ENCODE measurements at places on chromosomes 3 and 15.

DNA sequence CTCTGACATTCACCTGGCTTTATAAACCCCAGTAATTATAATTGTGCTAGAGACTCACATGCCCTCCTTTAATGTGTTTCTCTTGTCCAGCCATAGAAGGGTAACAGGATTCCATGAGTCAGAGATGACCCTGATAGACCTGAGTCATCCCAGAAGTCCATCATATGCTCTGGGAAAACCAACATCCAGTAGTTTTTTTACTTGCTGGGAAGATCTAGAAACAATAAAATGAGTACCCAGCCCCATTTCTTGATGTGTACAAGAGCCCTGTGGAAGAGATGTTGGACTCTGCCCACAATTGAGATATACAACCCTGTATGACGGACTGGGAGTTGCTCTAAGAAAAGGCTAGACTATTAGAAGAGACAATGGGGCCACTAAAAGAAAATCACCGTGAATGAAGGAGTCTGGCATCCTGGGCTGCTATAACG lies 22.4 kb upstream of the THUMPD3 start:
- DNase-seq: no peak

- peak; percentile 15 for DNase-seq
Measured at GRCh38 chr3:5428607-5429516, 241.4 kb downstream of the EDEM1 start.

DNA sequence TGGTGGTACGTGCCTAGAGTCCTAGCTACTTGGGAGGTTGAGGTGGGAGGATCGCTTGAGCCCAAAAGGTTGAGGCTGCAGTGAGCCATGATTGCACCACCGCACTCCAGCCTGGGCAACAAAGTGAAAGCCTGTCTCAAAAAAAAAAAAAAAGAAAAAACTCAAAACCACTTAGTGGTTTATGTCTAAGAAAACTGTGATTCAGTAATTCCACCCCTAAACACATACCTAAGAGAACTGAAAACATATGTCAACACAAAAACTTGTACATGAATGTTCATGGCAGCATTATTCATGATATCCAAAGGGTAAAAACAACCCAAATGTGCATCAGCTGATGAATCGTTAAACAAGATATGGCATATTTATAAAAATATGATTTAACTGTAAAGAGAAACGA lies 14.3 kb downstream of the SPG21 start:
- DNase-seq: no peak

- DNase-seq: no peak
Measured at GRCh38 chr3:152638707-152639450, 196.1 kb upstream of the P2RY1 start.

DNA sequence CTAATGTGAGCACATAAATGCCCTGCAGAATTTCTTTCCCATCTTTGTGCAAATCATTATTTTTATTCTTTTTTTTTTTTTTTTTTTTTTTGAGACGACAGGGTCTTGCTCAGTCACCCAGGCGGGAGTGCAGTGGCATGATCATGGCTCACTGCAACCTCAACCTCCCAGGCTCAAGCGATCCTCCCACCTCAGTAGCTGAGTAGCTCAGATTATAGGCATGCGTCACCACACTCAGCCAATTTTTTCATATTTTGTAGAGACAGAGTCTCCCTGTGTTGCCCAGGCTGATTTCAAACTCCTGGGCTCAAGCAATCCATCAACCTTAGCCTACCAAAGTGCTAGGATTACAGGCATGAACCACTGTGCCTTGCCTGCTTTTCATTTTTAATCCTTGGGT lies 22.9 kb downstream of the DAG1 start:
- no peak for DNase-seq

- no peak for DNase-seq
Measured at GRCh38 chr15:71411538-71412482, 296.5 kb downstream of the THSD4 start.

- no peak for DNase-seq
Measured at GRCh38 chr3:187208159-187208558, 10.9 kb downstream of the RTP1 start.

- DNase-seq: no peak
Measured at GRCh38 chr15:101570241-101570640, 80.7 kb upstream of the PCSK6 start.

GRCh38 chr3:4756855-4757574 lies 222.2 kb upstream of the BHLHE40 start:
- no peak for DNase-seq

DNA sequence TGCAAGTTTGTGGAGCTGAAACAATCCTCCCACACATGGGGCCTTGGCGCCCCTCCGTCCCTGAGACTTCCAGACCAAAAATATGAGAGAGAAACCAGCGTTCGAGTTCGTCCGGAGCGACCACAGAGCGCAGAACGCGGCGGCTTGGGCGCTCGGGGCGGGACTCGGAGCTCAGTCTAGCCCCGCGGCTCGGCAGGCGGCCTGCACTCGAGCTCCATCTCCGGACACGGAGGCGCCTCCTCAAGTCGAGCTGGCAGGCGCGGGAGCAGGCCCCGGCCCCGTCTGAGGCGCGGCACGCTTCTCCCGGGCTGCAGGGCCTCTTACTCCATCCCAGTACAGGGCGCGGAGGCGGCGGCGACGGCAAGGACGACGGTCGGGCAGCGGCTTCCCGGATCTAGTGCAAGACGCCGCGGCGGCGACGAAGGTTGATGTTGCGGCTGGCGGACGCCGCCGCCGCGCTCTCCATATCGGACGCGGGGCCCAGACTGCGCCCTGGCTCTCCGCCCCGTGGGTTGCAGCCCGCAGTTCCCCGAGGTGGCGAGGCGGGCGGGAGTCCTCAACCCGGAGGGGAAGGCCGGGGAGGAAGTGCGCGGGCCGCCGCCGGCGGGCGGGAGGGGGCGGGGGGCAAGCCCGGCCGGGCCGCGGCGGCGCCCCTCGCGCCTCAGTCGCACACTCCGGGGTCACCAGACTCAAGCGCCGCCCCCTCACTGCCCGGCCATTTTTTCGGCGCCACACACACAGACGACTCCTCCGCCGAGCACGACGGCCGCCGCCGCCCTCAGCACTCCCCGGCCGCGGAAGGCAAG lies 674 bp downstream of the MSL2 start:
- DNase-seq: peak; percentile 63

DNA sequence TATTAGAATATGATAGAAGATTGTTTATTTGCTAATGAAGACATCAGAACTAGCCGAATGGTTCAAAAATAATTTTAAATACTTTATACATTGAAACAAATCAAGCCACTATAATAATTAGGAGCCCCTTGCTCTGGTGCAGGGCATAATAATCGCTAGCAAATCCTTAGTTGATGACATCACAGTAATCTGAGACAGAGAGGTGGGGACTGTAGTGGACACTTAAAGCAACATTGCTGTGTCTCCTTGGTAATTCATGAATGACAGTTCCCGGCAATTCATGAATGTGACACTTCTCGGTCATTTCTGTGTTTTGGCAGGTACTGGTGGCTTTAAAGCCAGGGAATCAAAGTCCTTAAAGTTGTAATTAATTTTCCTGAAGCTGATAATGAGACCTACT lies 114.3 kb downstream of the PPM1L start:
- DNase-seq: no peak

GRCh38 chr3:14872706-14873105 lies 53.9 kb downstream of the FGD5 start:
- DNase-seq: no peak

DNA sequence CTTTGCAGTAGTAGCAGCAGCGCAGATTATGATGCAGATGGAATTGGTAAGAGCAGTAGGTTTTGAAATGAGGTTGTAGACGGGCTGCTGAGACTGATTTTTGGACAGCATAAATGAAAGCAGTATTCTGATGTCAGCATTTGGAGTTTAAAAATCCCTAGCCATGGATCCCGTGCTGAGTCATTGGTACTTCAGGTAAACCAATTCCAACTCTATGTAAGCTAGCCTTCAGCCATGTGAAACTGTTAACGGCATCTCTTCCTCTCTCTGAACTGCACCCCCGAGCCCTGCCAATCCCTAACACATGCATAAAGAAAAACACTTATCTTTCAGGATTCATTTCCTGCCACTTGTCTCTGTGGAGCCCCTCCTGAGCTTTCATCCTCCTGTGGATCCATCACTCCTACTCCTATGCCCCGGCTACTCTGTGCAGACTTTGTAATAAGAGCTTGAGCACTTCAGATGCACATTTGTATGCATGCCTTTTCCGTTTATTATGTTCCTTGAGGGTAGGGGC lies 119.0 kb downstream of the AKAP13 start:
- no peak for DNase-seq

DNA sequence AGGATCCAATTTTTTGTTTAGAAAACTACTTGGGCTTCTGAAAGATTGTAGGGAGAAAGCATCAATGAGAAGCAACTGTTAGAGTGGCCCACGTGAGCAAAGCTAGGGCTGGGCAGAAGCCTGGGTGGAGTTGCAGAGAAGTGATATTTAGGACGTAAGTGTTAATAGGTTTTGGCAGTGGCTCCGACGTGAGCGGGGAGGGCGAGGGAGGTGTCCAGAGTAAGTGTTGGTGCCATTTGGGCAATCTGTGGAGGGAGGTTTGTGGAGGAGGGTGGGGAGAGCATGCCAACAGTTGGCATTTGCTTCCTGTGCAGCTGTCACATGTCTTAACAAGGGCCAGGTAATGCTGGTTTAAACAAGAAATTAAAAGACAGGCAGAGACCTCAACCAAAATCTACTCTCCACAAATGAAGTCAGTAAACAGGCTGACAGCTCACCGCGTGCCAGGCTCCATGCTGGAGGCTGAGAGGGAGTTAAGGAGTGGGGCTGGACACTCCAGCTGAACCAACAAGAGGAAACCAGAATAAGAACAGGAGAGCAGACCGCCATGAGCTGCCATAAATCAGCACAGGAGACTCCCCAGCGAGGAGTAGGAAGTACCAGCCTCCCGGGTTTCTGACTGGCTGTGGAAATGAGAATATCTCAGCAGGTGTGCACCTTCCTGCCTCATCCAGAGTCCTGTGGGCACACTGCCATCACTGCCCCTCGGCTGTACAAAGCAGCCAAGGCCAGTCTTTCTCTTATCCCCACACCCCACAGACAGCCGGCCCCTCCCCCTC lies 232.6 kb downstream of the ABHD5 start:
- no peak for DNase-seq

- DNase-seq: no peak
Measured at GRCh38 chr3:11568503-11569155, 75.1 kb downstream of the VGLL4 start.

DNA sequence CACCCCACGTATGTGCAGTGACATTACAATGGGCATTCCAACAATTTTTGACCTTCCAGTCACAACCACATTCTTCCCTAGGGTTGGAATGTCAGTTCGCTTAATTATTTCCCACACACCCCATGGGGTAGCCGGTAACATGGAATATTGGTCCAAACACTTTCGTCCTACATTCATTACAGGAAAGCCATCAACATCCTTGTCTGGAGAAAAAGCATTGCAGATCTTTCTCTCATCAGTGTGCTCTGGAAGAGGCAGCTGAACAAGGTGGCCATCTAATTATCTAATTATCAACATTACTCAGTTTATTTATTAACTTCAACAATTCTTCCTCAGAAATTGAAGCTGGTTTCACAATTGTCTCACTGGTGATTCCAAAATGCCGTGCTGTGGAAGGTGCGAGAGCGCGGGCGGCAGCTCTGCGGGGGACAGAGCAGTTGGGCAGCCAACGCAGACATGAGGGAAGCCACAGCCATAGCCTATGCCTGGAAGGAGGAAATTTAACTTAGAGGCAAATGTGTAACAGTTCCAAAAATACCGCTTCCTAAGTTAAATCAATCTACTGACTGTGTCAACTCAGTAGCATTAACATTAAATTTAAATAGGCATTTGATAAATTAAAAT lies 1158.9 kb upstream of the EPHA6 start:
- no peak for DNase-seq

- no peak for DNase-seq
Measured at GRCh38 chr15:65969865-65970816, 100.8 kb downstream of the RAB11A start.

DNA sequence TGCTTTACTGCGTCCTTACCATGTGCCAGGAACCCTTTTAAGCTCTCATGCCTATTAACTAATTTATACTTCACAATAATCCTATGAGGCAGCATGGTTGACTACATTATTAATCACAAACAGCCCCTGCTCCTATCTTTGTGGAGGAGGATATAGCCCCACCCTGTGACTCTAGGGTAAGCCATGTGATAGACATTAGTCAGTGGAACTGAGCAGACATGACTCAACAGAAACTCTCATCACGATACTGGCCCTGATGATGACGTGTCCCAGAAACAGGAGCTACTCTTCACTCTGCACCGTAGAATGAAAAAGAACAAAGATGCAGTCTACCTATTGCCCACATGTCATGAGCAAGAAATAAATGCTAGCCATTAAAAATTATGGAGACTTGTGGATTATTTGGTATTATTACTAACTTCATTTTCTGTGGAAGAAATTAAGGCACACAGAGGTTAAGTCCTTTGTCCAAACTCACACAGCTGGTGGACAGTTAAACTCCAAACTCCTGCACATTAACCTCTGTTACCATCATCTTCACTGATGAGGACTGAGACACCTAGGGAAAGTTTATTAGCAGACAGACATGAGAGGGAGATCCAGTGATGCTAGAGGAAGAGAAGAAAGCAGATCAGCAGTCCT lies 51.2 kb downstream of the CFAP20DC start:
- DNase-seq: peak; percentile 76

- no peak for DNase-seq
Measured at GRCh38 chr3:141348837-141349236, 19.5 kb upstream of the ZBTB38 start.

GRCh38 chr15:96187341-96188305 lies 142.9 kb upstream of the NR2F2 start:
- no peak for DNase-seq

GRCh38 chr3:25289663-25290062 lies 138.4 kb upstream of the RARB start:
- no peak for DNase-seq

- DNase-seq: peak; percentile 93
Measured at GRCh38 chr15:55279746-55280351, 9.8 kb downstream of the RAB27A start.

GRCh38 chr3:105611304-105612192 lies 244.8 kb downstream of the ALCAM start:
- no peak for DNase-seq

GRCh38 chr3:98589331-98590036 lies 3.9 kb downstream of the CPOX start:
- no peak for DNase-seq

DNA sequence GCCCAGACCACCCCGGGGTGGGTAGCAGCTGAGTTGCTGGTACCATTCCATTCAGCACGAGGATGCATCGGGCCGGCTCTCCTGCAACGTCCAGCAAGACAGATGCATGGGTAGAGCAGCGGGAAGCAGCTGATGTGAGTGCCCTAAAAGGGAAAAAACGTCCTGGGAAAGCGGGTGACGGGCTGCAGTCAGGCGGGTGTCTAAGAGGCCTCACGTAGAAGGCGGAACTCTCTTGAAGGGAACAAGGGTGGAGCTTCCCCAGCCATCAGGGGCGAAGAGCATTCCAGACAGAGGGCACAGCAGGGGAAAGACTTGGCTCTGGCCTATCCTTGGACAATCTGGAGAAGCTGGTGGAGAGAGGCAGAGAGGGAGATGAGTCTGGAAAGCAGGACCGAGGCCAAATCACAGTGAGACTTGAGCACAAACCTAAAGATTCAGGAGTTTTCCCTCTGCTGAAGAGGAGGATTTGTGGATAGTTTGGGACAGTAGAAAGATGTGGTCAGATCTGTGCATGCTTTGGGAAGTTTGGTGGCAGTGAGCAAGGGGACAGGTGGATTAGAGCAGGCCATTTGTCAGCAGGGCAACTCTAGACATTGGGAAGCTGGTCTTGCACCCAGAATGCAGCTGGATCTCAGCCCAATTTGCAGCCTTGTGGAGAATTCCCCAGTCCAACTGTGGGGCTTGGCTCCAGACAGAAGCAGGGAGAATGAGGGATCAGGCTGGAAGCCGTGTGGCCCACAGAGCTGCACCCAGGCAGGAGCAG lies 70.7 kb downstream of the SEMA5B start:
- no peak for DNase-seq

GRCh38 chr15:49235446-49236124 lies 65.5 kb downstream of the GALK2 start:
- peak; percentile 75 for DNase-seq
